Fibroblast of skin of back (primary cell): ENCODE measurements at places on chromosomes 1 and 21.

- peak; percentile 3 for DNase-seq
Measured at GRCh38 chr1:87647430-87648177, 318.9 kb downstream of the LMO4 start.

DNA sequence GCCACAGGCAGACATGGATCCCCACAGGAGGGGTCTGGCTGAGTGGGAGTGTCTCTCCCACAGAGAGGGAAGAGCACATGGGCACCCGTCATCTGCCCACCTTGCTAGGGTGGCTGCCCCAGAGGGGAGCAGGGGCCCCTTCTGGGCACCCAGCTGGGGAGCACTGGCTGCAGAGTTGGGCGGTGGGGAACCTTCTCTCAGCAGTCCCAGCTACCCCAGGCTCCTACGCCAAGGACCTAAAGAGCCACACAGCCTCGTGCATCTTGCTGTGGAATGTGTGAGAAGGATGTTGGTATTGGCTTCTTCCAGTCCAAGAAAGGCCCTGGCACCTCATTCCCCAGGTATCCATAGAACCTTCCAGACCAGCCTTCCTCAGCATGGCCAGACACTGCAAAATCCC lies 250.6 kb upstream of the VAMP3 start:
- DNase-seq: no peak

DNA sequence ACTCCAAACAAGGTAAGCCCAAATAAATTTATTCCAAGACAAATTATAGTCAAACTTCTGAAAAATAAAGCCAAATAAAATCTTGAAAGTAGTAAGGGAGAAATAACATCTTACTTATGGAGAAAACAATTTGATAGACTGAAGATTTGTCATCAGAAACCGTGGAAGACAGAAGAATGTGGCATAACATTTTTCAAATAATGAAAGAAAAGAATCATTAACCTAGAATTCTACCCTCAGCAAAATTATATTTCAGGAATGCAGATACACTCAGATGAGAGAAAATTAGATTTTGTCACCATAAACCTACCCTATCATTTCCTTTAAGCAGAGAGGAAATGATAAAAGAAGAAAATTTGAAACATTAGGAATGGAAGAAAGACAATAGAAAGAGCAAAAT lies 27.3 kb upstream of the PADI1 start:
- peak; percentile 73 for DNase-seq

DNA sequence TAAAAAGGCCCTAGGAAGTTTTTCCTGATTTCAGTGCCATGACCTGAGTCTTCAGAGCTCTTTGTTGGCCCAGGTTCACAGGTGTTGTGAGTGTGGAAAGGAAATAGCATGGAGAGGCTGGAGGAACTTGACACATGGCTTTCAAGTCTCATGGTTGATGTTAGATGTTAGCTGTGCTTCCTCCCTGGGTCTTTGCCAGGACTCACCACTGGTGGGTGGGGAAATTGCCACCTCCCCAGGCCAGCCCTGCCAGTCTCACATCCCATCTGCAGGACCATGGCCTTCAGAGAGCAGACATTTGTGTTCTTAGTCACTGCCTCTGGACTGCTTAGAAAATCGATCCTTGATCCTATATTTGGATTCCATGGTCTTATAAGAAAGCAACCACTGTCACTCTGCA lies 383.2 kb downstream of the DISC1 start:
- no peak for DNase-seq

DNA sequence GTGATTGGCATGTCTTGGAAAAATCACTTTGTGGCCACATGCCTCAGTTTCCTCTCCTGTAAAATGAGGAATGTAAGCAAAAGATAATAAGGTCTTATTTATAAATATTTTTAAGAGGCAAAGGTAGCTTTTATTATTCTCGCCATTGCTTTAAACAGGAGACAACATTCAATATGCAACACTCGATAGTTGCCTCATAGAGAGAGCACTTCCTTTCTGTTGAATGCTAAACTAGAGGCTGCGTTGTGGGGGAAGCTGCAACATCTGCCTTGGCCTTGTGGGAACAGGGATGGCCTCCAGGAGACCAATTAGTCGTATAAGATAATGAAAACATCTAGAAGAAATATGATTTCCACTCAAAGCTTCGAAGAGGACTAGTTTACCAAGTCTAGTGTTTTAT lies 3.5 kb downstream of the OSCP1 start:
- no peak for DNase-seq

DNA sequence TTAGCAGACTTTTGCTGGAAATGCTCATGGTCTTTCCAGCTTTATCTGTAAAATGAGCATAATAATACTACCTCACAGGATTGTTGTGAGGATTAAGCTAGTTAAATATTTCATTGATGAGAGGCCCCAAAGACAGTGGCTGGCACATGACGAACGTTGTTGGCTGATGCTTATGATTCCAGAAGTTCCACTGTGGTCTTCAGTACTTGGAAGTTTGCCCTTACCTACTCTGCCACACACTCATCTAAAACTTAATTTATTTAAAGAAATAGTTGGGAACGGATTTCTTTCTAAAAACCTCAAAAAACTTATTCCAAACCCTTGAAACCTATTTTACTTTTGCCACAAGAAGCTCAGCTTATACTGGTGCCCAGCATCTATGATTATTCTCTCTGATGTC lies 170.7 kb downstream of the DHRS3 start:
- DNase-seq: peak; percentile 90

DNA sequence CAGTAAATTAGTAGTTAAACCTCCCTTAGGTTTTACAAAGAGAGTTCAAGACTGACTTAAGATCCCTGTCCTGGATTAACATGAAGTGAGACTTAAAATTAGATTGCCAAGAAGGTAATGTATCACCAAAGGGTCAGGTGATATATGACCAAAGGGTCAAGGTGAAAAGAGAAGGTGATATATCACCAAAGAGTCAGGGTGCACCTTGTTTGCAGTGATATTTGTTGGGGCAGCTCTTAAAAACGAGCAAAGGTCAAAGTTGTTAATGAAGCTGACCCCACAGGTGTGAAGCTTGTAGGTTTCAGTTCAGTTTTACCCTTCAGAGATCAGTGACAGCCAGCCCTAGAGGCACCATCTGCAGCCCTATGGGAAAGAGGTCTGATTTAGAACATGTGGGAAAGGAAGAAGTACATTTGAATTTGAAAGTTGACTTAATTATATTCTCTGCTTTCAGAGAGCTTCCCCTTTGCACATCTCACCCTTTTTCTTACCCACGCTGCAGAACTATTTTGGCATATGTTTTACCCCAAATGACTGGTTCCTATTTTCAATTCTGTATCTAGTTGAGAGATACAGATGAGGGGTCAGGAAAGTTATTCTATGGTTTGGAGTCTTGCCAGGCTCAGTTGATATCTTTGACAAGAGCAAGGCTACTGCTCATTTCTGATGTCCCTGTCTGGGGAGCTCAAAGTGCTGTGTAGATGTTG lies 170.8 kb downstream of the S1PR1 start:
- no peak for DNase-seq

DNA sequence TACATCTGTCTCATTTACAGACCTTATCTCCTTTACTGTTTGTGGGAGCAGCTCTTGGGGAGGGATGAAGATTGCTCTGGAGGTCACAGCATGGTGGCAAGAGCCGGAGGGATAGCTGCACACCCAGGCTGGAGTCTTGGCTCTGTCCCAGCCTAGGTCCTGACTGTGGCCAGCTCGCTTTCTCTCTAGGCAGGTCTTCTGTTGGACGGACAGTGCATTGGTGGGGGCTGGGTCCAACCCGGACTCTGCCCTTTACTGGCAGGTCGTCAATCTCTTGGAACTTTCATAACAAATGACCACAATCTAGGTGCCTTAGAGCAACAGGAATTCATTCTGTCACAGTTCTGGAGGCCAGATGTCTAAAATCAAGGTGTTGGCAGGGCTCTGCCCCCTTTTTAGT lies 319.8 kb upstream of the C1orf174 start:
- DNase-seq: no peak

DNA sequence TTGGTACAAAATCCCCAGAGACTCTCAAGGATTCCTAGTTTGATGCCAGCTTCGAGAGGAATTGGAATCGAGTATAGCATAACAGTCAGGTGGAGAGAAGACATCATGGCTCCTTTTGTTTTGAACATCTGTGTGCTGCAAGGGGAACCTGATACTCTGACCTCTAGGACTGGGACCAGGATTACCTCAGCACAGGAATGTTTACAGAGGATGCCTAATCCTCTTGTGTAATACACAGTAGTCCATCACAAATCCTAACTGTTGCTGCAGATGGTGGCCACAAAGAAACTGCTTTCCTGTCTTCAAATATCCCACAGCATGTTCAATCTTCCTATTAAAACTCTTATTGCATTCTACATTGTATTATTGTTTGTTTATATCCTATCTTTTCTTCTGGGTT lies 111.8 kb upstream of the PRMT6 start:
- DNase-seq: no peak

GRCh38 chr1:204033306-204033705 lies 39.6 kb upstream of the SOX13 start:
- no peak for DNase-seq

- no peak for DNase-seq
Measured at GRCh38 chr1:239583536-239583935, 197.2 kb downstream of the CHRM3 start.

DNA sequence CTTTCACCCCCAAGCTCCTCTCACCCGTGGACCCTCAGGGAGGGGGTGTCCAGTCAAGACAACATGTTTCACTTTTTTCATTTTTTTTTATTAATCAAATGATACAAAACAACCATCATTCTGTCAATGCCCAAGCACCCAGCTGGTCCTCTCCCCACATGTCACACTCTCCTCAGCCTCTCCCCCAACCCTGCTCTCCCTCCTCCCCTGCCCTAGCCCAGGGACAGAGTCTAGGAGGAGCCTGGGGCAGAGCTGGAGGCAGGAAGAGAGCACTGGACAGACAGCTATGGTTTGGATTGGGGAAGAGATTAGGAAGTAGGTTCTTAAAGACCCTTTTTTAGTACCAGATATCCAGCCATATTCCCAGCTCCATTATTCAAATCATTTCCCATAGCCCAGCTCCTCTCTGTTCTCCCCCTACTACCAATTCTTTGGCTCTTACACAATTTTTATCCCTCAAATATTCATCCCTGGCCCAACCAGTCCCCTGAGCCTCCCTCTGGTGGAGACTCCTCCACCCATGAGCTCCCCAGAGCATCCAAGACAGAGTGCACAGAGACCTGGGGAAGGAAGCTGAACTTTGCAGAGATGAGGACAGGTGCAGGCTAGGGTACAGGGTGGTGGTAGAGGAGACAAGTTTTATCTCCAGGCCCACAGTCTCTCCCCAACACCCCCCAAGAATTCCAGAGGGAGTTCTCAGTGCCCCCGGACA lies 1.4 kb upstream of the S100A16 start:
- DNase-seq: no peak

GRCh38 chr21:38178653-38179470 lies 77.9 kb upstream of the KCNJ15 start:
- DNase-seq: peak; percentile 58

GRCh38 chr1:206448471-206448870 lies 21.8 kb upstream of the IKBKE start:
- no peak for DNase-seq

- no peak for DNase-seq
Measured at GRCh38 chr21:27557356-27557755, 590.5 kb upstream of the ADAMTS5 start.

- DNase-seq: peak; percentile 43
Measured at GRCh38 chr1:32988665-32989064, 24.1 kb upstream of the RNF19B start.

GRCh38 chr1:165235777-165236291 lies 120.7 kb downstream of the LMX1A start:
- DNase-seq: no peak

DNA sequence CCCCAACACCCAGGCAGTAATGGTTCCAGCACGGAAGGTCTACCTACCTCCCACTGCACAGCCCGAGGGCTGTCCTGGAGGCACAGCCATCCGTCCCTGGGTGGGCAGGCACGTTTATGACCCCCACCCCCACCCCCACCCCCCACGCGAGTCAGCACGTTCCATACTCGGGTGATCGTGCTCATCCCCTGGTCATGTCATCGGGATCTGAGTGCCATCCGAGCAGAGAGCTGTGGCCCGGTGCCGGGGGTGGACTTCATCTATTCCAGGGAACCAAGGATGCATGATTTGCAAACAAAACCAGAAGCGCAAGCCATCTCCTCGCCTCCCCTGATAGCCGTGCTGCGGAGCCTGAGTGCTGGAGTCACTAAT lies 1.1 kb downstream of the TSPEAR start:
- no peak for DNase-seq

DNA sequence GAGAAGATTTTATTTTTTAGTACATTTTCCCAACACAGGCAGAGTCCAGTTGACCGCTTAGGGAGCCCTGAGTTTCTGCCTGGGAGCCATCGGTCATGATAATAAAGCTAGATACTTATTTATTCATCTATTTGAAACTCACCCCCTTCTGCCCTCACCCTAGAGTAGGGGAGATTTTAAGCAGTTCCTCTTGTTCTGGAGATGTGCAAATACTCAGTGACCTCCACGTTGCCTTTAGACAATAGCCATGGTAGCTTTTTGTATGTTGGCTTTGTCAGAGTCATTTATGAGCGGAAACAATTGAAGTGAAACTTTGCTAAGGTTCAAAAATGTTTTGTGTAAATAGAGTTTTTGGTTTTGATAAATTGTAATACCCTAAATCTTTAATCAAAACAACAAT lies 45.7 kb upstream of the PLPPR4 start:
- DNase-seq: no peak

GRCh38 chr1:234369784-234370183 lies 3.5 kb upstream of the COA6 start:
- peak; percentile 66 for DNase-seq

- no peak for DNase-seq
Measured at GRCh38 chr1:30730346-30731108, 7.1 kb upstream of the MATN1 start.

- peak; percentile 23 for DNase-seq
Measured at GRCh38 chr1:245537992-245538391, 383.2 kb downstream of the KIF26B start.

GRCh38 chr1:55061000-55061705 lies 21.8 kb downstream of the PCSK9 start:
- DNase-seq: no peak

DNA sequence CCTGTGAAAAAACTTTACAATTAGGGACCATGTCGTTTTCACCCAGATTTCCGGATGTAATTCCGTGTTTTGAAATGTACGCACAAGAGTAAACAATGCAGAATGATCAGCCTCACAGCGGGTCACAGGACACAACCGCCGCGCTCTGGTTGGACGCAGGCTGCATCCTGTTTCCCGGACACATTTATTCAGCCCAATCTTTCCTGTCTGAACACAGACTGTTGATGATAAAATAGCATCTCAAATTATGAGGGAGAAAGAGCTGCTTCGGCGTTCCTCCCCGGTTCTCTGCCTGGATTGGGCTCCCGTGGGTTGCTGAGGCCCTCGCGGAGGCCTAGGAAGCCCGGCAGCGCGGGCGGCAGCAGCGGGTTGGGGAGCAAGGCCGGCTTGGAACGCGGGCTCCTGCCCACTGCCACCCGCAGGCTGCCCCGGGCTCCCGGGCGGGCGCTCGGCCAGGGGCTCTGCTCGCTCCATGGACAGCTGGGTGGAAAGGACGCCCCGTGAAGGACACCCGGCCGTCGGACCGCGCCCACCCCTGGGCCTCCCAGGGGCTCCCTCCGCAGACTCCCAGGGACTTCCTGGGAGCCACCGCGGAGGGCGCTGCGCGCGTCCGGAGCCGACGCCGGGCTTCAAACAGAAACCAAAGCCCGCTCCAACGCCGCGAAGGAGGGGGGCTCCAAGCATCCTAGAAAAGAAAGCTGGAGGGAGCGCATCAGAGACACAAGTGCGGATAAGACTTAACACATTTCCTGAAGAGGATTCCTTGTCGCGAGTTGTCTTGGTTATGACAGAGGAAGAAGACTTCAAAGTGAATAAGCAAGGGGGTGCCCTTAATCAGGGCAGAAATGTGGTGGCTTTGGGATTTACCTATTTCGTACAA lies 122.3 kb downstream of the ESRRG start:
- DNase-seq: peak; percentile 73
